Cortex of kidney (tissue), 1 donor: ENCODE measurements at places on chromosomes 6 and 20.

DNA sequence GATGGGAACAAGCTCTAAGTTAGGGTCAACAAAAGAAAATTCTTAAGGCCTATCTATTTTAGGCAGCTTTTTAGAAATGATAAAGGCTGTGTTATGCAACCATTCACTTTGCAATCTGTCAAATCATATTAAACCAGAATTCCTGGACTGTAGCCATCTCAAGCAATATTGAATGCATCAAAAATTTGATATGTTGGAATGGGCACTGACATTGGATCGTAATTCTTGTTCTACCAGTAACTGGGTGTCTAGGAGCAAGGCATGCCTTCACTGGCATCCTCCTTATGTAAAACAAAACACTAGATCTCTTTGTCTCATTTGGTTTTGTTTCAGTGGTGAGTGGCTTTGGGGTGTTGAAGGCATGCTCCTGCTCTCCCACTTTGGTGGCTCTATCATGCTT lies 145.6 kb downstream of the JARID2 start:
- DNase-seq, result no peak

DNA sequence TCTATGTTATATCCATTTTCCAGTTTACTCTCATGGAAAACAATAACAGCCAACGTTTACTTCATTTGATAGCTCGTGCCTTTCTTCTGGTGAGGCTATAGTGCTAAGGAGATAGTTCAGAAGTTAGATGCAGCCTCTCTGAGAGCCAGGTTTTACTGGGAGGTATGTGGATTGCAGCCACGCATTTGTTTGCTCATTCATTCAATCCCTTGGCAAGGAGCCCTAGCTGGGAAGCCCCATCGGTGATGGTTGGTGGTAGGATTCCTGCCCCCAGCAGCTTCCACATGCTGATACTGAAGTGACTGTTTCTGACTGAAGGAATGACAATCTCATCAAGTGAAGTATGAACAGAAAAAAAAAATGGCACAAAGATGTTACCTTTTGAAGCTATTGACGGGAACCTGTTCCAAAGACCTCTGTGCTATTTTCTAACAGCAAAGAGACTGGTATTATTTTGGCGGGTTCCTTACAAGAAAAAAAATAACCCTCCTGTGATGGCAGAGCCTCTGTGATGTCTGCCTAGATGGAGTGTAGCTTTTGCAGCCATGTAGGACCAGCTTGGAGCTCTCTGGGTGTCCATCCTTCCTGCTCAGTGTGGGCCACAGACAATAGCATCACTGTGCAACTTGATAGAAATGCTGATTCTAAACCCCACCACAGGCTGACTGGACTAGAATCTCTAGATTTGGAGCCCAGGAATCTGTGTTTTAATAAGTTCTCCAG lies 30.6 kb downstream of the SNAP25 start:
- no peak for DNase-seq

GRCh38 chr6:21521276-21521675 lies 72.3 kb upstream of the SOX4 start:
- DNase-seq, result no peak

GRCh38 chr6:131295081-131295480 lies 159.8 kb downstream of the AKAP7 start:
- no peak for DNase-seq

DNA sequence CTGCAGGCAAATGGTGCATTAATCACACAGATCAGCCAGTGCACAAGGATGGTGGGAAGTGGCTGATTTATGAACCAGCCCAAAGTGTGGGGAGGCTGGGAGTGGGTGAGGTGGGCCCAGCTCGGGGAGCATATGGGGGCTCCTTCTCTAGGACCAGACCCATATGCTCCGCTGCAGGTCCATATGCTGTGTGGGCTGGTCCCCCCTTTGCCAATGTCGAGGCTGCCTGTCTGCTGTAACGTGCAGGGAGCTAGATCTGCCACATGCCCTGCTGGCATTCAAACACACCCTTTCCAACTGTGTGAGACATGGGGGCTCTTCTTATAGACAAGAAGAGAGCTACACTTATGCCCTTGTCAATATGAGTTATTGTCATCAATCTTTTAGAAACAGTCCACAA lies 566.3 kb downstream of the DHX35 start:
- DNase-seq, result no peak

GRCh38 chr20:41476446-41476845 lies 109.8 kb upstream of the EMILIN3 start:
- no peak for DNase-seq

GRCh38 chr6:89050155-89050554 lies 30.4 kb upstream of the PNRC1 start:
- DNase-seq, result no peak

- DNase-seq, result no peak
These were observed 8.8 kb downstream of the BTBD3 start for GRCh38 chr20:11926292-11926998.
